Fibroblast of skin of right biceps (primary cell): ENCODE measurements at places on chromosomes 2 and 18.

DNA sequence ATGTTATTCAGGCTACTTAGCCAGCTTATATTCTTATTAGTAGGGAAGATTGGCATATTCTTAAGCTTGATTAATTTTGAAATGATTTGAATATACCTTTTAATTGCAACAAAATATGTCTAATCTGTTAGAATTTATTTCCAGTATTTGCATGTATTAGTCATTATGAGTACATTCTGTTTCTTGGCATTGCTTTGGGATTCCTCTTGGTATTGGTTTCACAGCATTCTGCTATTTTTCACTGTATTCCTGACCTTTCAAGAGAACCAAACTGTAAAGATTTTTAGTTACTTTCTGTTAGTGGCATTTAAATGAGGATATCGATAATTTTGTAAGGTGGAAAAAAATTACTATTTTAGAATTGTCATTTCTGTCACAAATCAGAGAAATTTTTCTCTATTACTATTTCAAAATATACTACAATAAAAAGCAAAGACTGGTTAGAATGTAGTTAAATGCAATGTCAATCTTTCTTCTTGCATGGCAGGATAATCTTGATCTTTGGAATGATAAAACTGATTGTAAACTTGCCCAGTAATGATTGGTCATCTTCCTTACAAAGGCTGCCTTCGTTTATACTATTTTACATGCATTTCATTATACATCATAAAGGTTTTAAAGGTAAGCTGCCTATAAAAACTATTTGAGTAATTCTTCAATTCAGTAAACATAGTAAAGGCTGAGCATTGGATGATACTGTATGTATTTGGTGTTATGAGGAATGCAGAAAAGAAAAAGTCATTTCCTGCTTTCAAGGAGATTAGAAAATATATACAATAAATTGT, 86.1 kb downstream of the SLC4A10 start:
- DNase-seq: peak; percentile 6

DNA sequence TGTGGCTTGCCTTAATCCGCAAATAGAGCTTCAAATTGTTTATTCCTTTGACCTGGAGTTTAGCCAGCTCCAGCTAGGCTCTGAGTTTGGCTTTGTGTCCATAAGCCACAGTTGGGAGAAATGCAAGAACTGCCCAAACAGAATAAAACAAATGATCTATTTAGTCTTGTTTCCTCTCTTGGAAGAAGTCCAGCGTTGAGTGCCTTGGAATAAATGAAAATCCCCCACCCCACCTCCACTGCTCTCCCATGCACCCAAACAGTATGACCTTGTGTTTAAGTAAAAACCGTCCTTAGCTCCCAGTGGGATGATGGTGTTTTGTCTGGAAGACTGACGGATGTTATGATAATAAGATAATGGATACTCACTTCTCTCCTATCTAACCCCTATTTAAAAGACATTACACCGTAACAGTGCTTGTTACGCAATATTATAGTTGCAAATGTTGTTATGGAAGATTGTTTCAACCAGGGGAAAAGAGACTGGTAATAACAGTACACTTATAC, 3.2 kb upstream of the SERPINE2 start:
- DNase-seq: no peak

DNA sequence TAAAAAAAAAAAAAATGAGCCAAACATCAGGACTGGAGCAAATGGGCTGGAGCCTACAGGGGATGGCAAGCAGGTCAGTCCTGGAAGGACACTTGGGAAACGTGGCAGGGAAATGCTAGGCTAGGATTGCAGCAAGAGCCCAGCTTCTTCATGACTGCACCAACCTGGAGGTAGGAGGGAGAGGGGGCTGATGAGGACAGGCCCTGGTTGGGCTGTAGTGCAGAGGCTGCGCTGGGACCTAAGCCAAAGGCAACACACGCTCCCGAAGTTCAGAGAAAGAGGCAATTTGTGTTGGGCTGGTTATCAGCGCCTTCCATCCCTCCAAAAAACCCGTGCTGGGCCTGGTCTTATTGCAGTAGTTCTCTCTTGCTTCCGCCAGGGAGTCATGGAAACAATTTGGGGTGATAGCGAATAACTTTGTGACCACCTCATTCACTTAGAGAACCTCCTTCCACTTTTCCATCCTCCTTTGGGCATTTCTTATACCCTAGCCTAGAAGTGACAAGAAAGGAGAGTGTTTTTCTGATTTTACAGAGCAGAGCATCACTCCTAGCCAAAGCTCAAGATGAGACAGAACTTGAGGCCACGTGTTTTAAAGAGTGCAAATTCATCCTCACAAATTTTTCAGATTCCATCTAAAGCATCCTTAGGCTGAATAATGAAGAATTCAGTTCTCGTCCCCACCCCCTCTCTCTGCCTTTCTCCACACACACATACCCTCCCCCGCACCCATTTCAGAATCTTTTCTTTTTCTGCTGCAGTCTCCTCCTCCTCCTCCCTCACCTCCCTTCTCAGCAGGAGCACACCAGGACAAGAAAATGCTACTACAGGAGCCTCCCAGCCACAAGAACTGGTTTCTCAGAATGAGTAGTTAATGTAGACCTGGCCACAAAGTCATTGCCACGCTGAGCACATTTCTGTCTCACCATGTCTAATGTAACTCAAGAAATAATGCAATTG, 82.5 kb upstream of the STPG4 start:
- DNase-seq: peak; percentile 83

DNA sequence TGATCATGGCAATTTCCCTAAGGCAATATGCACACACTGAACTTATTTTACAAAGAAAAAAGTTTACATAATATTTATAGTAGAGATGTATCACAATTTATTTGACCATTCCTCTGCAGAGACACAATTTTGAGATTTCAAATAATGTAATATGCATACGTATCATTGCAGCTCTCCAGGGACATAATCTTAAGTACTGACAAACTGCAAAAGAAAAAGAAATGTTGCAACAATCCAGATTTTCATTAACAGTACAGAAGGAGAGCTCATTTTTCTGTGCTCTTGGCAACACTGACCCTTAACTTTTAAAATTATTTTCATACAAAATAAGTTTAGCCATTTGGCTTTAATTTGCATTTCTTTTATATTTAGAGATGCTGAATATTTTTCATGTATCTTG, 710.2 kb upstream of the SLC39A10 start:
- DNase-seq: no peak

DNA sequence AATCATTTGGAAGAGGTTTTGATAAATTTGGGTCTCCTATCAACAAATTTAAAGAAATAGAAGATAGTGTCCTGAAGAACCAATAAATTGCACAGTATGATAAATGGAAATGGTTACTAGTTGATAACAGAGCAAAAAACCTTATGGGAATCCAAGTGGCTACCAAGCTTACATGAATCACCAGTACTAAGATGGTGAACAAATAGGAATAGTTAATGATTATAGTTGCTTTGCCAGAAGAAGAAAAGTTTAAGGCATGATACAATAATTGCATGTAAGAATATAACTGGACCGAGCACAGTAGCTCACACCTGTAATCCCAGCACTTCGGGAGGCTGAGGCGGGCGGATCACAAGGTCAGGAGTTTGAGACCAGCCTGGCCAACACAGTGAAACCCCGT, 19.6 kb upstream of the INO80D start:
- DNase-seq: no peak

- no peak for DNase-seq
Measured at GRCh38 chr2:1350111-1350510, 63.2 kb upstream of the TPO start.

DNA sequence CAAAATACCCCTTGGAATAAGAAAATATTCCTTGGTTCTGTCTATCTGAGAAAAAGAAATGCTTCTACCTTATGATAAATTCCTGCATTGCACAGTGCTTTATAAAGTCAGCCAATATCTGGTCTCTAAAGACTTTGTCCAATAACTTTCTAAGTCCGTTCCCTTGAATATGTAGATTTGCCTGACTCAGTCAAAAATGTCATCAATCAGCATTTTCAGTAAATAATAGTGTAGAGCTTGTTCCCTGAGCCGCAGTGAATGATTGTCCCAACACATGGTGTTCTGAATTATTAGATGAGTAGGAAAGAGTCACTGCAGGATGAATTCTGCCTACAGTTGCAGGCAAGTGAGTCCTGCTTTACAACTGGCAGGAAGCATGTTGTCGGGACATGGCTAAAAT, 316.8 kb upstream of the RBMS1 start:
- DNase-seq: no peak

- DNase-seq: no peak
Measured at GRCh38 chr18:23165271-23166068, 30.2 kb downstream of the CABLES1 start.

GRCh38 chr2:83689402-83689801, 769.7 kb downstream of the SUCLG1 start:
- no peak for DNase-seq

- no peak for DNase-seq
Measured at GRCh38 chr2:125418483-125418882, 1237.5 kb upstream of the GYPC start.

DNA sequence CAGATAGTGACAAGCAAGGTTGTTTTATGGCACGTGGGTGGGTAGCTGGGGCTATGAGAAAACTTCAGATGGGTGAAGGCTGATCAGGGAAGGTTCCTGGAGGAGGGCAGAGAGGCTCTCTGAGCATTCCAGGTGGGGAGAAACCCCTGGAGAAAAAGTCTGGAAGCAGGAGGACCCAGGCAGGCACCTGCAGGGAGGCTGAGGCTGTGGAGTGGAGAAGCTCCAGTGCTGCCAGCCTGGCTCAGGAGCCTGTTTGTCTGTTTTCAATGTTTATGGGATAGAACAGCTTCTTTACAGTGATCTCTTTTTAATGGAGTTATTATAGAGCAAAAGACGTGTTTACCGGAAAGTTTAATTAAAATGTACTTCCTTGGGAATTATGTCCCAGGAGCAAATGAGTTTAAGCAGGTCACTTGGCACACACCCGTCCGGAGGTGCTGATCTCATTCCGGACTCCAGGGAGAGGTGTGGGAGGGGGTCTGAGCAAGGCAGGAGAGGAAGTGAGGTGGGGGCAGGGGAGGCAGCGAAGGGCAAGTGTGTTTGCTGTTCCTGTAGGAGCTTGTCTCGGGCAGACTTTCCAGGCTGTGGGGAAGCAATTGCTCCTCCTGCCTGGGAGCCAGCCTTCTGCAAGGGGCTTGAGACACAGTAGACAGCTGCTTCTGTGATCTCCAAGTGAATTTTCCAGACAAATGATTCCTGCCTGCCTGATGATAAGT, 239.5 kb downstream of the MYCN start:
- no peak for DNase-seq

DNA sequence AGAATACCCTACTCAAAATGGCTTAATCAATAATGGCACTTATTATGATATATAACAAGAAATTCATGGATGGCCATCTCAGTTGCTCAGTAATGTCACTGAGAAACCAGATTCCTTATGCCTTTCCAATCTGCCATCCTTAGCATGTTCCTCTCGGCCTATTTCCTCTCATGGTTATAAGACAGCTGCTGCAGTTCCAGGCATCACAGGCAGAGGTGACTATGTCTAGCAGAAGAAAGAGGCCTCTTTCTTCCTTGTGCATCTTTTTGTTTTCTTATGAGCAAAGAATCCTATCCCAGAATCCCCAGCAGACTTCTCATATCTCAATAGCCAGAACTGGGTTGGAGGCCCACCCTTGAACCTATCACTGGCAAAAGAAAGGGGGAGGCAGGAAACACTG, 310.6 kb upstream of the SPRED2 start:
- DNase-seq: no peak

DNA sequence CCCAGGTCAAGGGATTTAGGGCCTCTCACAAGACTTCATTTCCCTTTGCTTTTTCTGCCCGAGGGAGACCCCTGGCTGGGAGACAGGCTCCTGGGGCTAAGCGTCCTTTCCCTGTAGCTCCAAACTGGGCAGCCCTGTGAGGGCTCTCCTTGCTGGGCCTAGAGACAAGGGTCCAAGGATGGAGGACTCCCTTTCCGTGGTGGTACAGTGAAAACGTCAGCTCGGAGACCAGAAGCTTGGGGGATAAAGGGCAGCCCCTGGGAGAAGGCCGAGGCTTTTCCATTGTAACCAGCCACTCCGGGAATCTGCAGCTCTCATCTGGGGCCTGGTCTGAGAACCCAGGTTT, 2.3 kb downstream of the SIX2 start:
- DNase-seq: no peak

- no peak for DNase-seq
Measured at GRCh38 chr2:104481341-104481740, 372.6 kb upstream of the POU3F3 start.

DNA sequence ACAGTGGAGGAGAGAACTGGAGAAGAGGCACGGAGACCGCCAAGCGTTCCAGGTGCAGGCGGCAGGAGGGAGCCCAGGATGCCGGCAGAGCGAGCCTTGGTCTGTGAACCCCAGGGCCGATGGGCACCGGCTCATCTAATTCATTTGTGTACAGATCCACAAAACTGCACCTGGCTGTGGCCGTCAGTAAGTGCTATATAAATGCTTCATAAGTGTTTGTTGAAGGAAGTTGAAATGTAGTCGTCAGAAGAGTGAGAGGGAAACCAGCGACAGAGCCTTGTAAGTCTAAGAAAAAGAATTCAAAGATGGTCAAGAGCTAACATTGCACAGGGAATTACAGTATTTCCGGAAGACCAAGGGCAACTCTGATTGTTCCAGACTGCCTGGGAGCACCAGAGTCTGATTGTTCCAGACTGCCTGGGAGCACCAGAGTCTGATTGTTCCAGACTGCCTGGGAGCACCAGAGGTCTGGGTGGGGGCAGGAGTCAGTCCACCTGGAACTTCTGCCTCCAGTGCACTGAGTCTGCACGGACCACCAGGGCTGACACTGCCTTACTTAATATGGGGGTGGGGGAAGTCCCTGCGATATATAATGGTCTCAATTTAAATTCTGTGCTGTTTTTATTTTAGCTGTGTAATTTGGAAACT, 112.3 kb downstream of the BCL2 start:
- DNase-seq: no peak

- peak; percentile 49 for DNase-seq
Measured at GRCh38 chr18:77191071-77191751, 58.4 kb upstream of the GALR1 start.

GRCh38 chr2:68936427-68936826, 16.3 kb downstream of the GKN2 start:
- peak; percentile 64 for DNase-seq

GRCh38 chr2:188675391-188676009, 298.7 kb upstream of the COL3A1 start:
- DNase-seq: peak; percentile 88

DNA sequence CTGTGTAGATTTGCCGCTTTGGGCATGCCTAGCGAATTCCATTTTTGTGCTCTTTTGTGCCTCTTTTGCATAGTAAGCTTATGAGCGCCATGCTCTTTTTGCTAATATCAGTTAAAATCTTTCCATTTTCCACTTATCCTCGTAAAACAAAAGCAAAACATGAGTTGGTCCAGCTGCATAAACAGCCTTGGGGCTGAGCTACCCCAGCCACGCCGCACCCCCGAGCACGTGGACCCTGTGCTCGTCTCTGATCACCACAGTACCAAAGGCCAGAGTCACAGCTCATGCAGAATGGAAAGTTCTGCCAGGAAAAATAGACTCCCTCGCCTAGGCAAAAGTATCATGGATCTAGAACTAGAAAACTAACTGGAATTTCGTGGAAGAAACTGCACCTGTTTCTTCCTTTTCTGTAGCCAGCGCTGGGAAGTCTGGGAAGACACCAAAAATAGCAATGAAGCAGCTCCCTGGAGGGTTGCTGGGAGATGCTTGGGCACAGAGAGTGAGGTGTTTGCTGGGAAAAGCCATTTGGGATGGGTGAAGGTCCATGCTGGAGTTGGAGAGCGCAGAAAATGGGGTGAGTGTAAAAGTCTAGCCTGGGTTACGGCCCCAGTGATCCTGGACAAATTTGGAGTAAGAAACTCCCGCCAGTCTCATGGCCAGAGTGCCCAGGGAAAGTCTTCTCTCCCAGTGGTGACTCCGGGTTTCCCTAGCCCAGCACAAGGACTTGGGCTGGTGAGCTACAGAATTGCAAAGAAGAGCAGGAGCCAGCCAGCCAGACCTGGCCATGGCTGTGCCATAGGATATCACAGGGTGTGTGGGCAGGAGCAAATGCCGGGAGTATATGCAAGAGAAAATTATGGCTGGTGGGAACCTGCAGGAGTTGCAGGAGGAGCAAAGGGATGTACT, 218.4 kb downstream of the GBX2 start:
- no peak for DNase-seq
